ENCODE measurements at places on chromosomes 3 and 15. TPM values are rescaled to one million over a fixed set of nuclear protein-coding genes. Genes with fewer than 3 reads are reported as not detected.
A peak's percentile ranks its signal among the peaks of the same experiment; 100 is the strongest.

GRCh38 chr3:58164906-58165821 lies 45.6 kb downstream of the DNASE1L3 start:
- DNase-seq, result peak; percentile 76

- DNase-seq, result no peak
Measured at GRCh38 chr3:9195390-9195789, 54.1 kb downstream of the SRGAP3 start.

DNA sequence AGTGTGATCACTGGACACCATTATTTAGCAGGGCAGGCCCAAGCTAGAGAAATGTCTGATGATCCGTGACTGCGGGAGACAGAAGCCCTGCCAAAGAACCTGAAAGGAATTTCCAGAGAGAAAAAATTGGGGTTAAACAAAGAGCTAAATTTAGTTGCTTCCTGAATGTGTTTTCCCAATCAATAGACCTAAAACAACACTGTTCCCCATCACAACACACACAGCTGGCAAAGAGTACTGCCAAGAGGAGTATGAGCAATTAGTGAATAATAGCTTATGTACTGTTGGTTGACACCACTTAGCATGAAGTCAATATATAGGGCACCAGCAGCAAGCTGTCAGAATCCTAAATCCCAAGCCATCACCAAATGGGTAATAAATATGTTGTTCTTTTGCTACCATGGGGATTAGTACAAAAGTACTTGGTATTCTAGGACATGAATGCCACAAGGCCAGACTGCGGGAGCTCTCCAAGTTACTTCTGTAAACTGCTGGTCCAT lies 35.7 kb downstream of the CLK3 start:
- DNase-seq, result peak; percentile 50

- DNase-seq, result no peak
Measured at GRCh38 chr3:66365080-66365479, 135.7 kb downstream of the LRIG1 start.

DNA sequence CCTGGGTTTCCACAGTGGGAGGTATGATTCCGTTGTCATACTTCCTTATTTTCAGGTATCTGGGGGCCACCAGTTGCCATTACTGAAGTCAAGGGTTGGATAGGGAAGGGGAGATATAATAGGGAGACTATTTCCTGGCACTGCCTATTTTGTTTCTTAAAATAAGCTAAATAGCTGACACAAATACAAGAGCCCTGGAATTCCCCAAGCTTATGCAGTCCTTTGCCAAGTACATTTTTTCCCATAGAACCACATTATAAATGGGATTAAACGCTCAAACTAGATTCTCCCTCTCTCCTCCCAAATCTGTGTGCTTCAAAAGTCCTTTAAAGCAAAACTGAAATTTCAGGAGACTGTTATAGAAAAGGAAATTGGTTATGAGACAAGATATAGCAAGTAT lies 68.7 kb downstream of the AP4E1 start:
- DNase-seq, result no peak

The BCHE gene
- total RNA-seq, result not detected

The ERC2 gene
- 0.36 TPM for total RNA-seq

The EPHB3 gene
- total RNA-seq, result 4.1 TPM

The ANKRD34C gene
- total RNA-seq, result not detected

The KNL1 gene
- 3.5 TPM for total RNA-seq

The BCL2A1 gene
- 0.29 TPM for total RNA-seq
